ENCODE measurements at places on chromosomes 12 and 14.

DNA sequence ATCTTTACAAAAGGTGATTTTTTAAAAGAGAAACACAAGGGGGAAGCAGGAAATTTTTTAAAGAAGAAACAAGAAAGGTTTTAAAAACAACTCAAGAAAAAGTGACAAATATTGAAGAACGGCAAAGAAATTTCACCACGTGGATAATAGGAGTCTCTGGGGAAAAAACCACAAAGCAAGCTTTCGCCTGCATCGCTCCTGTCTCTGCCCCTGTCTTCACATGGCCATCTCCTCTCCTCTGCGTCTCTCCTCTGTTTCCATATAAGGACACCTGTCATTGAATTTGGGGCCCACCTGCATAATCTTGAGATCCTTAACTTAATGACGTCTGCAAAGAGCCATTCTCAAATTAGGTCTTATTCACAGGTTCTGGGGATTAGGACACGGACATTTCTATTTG is 175.8 kb downstream of the ETV6 start:
- no peak for DNase-seq

GRCh38 chr12:105030820-105031807 is 45.0 kb downstream of the NOPCHAP1 start:
- DNase-seq = no peak

GRCh38 chr14:68696266-68696665 is 96.6 kb downstream of the ZFP36L1 start:
- DNase-seq = no peak

DNA sequence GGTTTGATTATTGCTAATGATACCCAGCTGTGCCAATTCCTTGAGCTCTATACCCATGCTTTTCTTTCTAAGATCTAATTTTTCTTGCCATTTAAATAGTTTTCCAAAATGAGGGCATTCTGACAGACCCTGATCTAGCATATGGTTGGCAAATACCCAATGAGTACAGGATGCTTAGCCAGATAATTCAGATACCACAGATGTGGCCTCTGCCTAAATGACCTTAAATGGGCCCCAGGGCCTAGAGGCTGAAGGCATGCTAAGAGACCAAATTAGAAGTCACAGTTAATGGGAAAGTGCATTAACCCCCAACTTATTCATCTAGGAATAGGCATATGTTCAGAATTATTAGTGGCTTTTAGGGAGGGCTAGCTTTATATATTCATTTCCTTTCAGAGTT is 122.3 kb upstream of the CNOT2 start:
- no peak for DNase-seq

- no peak for DNase-seq
Observed at GRCh38 chr14:68897559-68898155, 81.4 kb downstream of the ACTN1 start.

- no peak for DNase-seq
Observed at GRCh38 chr14:101980700-101981099, 16.3 kb downstream of the DYNC1H1 start.

GRCh38 chr14:60166142-60166541 is 944 bp upstream of the DHRS7 start:
- DNase-seq = peak; percentile 42

- no peak for DNase-seq
Observed at GRCh38 chr12:108980831-108981618, 39.8 kb downstream of the SVOP start.

GRCh38 chr14:84963518-84963917 is 566.4 kb upstream of the FLRT2 start:
- no peak for DNase-seq

DNA sequence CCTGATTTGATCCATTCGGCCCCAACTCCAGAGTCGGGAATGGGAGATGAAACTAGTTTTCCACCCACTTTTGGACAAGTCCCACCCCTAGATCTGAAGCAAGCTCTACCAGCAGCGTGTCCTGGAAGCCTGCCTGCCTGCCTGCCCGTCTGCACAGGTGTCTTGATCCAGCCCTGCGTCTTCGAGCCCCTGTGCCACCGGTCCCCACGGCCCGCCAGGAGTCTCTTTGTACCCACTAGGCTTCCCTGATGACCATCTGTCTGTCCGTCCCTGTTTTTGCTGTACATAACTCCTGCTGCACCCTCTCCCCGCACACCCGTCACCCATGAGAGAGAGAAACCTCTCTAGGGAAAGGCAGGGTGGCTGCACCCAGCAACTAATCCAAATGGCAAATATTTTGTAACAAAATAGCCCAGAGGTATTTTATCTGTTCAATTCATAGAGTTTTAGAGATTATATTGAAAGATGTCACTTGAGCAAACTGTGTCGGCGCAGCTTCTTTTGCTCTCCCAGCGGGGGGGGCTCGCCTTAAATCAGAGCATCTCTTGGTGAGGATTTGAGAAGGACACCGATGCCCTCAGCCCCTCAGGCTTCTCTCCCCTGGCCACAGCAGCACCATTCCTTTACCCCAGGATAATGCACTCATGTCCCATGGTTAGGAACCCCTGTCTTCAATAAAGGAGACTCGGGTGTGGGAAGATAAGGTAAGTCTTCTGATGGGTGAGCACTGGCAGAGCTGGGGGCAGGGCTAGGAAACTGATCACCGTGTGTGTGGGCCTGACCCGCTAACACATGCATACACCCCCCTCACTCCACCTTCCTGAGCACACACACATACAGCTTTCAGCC is 35.8 kb downstream of the SLC6A12 start:
- DNase-seq = no peak

- no peak for DNase-seq
Observed at GRCh38 chr12:52175371-52176350, 16.2 kb downstream of the KRT80 start.

- DNase-seq = no peak
Observed at GRCh38 chr14:104037903-104038302, 47.6 kb upstream of the ASPG start.

GRCh38 chr12:49057888-49058287 is 2.7 kb downstream of the KMT2D start:
- DNase-seq = no peak

GRCh38 chr12:105317942-105318621 is 12.4 kb upstream of the C12orf75 start:
- no peak for DNase-seq

DNA sequence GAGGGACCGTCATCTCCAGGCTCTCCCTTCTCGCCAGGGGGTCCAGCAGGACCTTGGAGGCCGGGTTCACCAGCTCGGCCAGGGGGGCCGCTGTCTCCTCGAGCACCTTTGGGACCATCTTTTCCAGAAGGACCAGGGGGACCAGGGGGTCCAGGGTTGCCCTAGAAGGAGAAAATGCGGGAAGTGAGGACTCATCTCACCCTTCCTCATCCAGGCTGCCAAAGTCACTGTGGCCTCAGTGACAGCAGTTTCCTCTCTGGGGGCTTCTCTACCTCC is 15.1 kb downstream of the TMEM106C start:
- DNase-seq = no peak

GRCh38 chr14:100472094-100472455 is 115.1 kb downstream of the BEGAIN start:
- no peak for DNase-seq

DNA sequence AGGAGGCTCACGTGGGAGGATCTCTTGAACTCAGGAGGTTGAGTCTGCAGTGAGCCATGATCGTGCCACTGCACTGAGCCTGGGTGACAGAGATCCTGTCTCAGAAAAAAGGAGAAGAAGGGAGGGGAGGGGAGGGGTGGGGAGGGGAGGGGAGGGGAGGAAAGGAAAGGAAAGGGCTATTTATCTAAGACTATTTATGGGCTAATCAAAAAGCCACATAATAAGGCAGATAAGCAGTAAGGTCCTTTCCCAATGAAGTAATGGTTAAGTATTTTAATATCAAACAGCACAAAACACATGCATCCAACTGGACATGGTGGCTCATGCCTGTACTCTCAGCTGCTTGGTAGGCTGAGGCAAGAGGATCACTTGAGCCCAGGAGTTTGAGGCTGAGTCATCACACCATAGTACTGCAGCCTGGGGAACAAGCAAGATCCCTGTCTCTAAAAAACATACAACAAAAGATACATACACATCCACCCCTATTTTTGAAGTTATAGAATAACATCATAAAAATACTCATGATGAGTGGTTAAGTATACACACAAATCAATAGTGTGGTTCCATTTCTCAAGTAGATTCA is 9.7 kb downstream of the PAWR start:
- DNase-seq = no peak

DNA sequence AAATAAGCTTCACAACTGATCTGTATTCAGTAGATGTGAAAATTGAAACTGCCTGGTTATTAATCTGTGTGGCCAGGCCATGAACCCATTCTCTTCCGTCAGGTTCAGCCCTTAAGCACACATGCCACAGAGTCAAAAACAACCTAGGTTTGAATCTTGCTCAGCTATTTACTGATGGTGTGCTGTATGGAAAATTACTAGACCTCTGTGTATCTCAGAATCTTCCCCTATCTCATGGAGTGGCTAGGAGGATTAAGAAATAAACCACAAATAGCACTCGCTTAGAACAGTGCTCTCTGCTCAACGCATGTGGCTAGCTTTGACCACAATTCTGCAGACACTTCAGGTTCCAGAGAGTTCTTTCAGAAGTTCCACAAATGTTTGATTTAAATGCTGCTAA is 240.7 kb upstream of the PLEKHG7 start:
- peak; percentile 24 for DNase-seq

DNA sequence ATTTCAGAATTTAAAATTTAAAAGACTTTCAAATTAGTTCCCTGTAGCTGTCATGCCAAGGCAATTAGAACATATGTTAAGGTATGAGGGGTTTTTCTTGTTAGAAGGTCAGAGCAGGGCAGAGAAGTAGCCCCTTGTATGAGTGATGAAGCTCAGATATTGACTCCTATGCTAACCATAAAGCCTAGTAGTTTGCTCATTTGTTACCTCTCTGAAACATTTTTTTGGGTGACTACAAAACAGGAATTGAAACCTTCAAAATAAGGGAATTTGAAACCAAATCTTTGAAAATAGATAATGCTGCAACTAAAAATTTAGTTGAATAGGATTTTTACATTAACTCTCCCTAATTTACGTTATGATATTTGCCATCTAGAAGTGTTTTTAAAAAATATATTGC is 333.5 kb downstream of the NAV3 start:
- DNase-seq = no peak

DNA sequence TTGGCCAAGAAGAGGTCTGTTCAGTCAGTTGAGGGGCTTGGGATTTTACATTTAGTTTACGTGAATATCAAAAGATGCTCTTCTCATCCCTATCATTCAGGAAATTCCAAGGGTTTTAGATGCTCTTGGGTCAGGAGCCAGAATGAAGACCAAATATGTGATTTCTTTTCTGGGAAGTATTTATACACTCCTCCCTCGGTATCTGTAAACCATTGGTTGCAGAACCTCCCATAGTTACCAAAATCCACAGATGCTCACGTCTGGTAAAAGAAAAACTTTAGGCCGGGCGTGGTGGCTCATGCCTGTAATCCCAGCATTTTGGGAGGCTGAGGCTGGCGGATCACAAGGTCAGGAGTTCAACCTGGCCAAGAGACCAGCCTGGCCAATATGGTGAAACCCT is 75.9 kb downstream of the TNFAIP2 start:
- DNase-seq = no peak

DNA sequence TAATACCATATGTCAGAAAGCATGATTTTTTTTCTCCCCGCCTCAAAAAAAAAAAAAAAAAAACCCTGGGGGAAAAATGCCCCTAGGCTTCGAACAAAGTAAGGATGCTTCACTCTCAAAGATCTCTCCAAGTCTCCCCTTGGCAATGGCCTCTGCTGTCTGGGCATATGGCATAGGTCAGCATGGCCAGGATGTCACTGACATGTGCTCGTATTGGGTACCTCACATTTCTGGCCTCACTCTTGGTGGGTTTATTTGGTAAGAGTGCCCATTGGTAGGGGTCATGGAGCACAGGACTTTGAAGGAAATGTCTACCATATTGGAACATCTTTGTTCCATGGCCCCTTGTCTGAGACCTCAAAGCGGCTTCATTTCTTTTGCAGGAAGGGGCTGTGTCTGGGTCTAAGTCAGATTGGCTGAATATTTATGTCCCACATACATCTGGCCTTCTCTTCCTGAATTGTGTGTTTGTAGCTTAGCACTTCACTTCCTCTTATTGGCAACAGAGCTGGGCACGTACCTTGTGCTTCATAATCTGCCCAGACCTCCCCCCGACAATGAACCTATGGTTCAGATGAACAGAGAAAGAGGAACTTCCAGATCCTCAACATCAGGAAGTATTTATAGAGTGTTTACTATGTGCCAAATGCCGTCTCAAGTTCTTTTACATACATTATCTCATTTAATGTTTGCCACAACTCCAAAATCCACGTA is 36.3 kb upstream of the OAS1 start:
- peak; percentile 7 for DNase-seq

- DNase-seq = no peak
Observed at GRCh38 chr14:37565550-37565949, 29.5 kb downstream of the FOXA1 start.

DNA sequence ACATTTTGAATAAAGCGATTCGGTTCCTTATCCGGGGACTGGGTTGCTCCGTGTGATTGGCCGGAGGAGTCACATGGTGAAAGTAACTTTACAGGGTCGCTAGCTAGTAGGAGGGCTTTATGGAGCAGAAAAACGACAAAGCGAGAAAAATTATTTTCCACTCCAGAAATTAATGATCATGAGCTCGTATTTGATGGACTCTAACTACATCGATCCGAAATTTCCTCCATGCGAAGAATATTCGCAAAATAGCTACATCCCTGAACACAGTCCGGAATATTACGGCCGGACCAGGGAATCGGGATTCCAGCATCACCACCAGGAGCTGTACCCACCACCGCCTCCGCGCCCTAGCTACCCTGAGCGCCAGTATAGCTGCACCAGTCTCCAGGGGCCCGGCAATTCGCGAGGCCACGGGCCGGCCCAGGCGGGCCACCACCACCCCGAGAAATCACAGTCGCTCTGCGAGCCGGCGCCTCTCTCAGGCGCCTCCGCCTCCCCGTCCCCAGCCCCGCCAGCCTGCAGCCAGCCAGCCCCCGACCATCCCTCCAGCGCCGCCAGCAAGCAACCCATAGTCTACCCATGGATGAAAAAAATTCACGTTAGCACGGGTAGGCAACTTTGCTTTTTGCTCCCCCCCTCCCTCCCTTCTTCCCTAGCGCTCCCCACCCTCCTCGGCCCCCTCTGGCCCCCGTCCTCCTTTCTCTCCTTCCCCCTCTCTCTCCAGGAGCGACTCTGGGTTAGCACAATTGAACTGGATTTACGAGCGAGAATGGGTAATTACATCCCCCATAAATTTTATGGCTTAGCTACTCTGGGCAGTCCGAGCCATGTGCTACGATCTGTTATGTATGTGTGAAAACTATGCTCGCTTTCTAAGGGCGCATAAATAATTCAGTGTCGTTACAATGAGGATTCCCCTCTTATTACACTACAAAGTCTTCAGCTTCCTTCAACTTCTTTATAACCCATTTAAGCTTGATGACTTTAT is at the start of gene HOXC4:
HOXC4 (plus strand) TSS at position 85 of the 991 bp plus-strand sequence; CDS start at position 173, 88 bp downstream.
- peak; percentile 42 for DNase-seq

DNA sequence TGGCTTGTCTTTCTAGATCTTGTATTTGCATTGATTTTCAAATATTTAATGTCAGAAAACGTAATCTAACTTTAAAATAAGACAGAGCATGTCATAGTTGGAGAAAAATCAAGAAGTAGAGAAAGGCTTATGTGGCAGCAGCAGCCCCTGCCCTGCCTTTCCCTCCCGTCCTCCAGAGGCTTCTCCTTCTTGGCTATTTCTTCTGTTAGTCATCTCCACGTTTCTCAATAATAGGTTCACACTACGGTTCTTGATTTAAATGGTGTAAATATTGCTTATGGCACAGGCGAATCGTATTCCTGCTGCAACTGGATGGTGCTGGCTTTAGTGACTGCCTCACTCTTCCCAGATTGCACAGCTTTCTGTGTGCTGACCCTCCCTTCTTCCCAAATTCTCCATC is 42.8 kb downstream of the SLC8B1 start:
- DNase-seq = no peak

GRCh38 chr12:49563951-49564685 is 3.8 kb downstream of the MCRS1 start:
- no peak for DNase-seq
